ENCODE measurements at places on chromosomes 3 and 15.

DNA sequence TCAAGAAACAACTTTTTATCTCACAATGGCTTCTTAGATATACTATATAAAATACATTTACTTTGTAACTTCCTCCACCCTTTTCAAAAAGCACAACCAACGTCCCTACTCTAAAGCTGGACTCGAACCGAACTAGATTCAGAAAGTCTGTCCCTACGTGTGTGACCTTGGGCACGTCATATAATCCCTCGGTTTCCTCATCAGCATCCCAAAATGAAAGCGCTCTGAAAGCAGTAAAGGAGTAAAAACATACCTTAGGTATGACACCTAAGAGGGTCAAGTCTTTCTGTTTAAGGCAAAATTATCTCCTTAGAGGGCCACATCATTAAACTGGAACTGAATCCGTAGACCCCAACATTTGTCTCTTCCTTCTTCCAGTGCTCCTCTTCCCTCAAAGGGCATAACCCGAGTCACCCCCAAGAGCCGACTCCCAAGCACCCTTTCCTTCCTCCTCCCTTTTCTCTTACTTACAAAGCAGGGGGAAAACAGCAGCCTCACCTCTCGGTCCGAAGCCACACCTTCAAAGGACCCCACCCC lies 663 bp downstream of the PDCD10 start:
- no peak for DNase-seq

- DNase-seq, result no peak
These were observed 24.2 kb upstream of the SLC4A7 start for GRCh38 chr3:27508424-27508823.

GRCh38 chr15:80441714-80442113 lies 37.5 kb downstream of the ARNT2 start:
- DNase-seq, result no peak

DNA sequence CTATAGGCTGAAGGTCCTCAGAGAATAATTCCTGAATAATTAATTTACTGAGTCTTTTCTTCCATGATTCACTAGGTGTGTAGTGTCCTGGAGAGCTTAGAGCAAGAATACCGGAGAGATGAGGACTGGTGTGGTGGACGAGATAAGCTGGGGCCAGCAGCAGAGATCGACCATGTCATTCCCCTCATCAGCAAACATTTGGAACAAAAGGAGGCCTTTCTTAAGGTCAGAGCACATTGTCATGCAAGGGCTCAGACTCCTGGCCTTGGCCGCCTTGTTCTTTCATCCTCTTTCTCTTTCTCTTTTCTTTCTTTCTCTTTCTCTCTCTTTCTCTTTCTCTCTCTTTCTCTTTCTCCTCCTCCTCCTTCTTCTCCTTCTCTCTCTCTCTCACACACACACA lies 291.4 kb upstream of the UMPS start:
- no peak for DNase-seq

DNA sequence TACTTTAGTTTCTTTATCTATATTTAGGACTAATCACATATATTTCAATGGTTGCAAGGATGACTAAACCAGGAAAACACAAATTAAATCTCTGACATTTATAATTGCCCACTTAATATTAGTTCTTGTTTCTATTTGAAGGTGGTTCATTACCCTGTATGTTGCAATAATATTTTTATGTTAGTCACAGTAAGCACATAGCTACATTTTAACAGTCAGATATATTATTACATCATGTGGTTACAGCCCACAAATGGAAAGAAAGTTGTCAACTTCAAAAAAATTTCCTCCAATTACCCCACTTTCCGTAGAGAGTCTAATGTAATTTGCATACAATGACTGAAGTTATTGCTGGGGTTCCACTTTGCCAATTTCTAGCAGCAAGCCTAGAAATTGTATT lies 114.6 kb downstream of the TUSC7 start:
- DNase-seq, result no peak

GRCh38 chr3:52061121-52061910 lies 4.9 kb upstream of the DUSP7 start:
- DNase-seq, result no peak

DNA sequence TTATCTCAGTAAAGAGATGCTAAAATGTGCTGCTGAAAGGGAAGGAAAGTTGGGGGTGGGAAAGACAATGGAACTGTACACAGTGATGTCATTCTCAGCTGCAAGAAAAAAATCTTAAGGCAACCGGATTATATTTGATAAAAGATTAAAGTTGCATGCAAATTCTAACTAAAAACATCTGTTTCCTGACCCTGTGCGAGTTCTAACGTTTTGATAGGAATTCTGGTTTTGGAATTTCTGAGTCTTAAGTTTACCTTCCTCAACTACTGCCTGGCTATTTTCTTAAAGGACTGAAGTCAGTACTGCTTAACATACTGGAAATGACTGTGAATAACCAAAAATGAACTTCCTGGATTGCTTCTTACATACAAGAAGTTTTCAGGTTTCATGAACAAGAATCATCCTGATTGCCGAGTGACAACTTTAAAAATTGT lies 115.5 kb downstream of the SLC25A26 start:
- no peak for DNase-seq

- no peak for DNase-seq
These were observed 77.2 kb downstream of the LDHAL6B start for GRCh38 chr15:59283717-59284391.

- no peak for DNase-seq
These were observed 750.7 kb upstream of the CFAP20DC start for GRCh38 chr3:59800481-59800880.

DNA sequence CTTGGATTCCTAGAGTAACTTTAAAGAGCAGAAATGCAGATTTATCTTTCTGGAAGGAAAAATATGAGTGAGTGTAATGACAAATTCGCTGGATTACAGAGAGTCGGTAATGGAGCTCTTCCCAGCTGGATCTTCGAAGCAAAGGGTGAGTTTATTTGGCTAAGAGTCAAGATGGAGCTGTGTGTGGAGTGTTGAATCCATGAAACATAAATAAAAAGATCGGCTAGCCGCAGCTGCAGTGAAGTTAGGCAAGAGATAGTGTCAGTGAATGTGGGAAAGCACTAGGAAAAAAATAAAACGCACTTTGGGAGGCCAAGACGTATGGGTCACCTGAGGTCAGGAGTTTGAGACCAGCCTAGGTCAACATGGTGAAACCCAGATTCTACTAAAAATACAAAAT lies 10.3 kb downstream of the NAALADL2 start:
- no peak for DNase-seq

DNA sequence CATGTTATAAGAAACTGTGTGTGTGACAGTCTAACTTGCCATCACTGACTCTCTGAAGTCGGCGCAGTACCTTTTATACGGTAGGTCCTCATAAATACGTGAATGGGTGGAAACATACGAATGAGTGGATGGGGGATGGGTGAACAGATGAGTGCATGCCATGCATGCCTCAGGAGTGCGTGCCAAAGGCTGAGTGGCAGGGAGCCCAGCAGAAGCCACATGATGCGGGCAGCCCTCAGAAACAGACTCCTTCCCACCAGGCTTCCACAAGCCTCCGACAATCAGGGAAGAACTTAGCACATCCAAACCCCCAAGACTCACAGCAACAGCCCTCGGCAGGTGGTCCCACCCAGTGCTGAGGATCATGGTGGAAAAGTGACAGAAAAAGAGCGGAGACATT lies 16.7 kb downstream of the HCN4 start:
- no peak for DNase-seq

DNA sequence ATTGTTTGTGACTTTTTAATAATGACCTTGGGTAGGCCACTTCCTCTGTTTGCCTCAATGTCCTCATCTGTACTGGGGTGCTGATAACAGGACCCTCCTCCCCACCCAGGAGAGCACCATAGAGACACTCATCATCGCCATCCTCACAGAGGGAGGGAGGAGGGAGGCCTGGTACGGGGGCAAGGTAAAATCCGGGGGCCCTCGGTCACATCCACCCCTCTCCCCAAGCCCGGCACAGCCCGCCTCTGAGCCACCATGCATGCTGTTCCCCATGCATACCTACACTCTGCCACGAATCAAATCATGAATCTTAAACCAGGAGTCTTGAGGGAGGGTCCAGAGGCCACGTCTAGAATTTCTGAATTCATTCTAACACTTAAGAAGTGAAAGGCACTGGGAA lies 74.9 kb upstream of the IQSEC1 start:
- no peak for DNase-seq

DNA sequence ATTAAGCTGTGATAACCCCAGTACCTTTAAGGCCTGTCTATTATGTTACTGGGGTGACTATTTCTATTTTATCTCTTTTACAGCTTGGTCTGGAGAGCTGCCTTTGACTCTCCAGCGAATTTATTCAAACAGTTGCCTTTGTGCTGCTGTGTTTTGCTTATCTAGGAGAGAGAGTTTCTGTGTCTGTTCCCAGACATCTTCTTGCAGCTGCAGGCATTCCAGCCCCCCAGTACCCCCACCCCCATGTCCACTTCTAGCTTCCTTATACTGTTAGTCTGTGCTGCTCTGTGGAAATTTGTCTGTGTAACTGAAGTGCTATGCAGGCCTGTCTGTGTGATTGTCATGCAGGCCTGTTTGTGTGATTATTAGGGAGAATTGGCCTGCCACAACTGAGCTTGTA lies 713.7 kb upstream of the SEMA6D start:
- no peak for DNase-seq

DNA sequence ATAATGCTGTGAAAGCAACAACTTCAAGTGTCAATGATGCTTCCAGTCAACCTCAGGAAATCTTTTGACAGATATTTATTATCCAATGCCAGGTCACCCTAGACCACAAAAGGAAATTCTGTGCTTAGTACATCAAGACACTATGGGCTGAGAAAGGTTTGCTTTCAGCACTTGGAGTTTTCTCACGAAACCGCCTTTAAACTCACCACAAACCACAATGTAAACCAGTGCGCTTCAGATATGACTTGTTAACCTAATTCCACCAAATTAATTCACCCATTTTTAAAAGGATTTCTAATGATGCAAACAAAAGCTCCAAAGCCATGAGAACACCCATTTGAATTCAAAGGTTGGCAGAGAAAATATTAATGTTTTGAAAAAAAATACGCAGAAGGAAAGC lies 292.9 kb upstream of the NR2F2 start:
- DNase-seq, result no peak

DNA sequence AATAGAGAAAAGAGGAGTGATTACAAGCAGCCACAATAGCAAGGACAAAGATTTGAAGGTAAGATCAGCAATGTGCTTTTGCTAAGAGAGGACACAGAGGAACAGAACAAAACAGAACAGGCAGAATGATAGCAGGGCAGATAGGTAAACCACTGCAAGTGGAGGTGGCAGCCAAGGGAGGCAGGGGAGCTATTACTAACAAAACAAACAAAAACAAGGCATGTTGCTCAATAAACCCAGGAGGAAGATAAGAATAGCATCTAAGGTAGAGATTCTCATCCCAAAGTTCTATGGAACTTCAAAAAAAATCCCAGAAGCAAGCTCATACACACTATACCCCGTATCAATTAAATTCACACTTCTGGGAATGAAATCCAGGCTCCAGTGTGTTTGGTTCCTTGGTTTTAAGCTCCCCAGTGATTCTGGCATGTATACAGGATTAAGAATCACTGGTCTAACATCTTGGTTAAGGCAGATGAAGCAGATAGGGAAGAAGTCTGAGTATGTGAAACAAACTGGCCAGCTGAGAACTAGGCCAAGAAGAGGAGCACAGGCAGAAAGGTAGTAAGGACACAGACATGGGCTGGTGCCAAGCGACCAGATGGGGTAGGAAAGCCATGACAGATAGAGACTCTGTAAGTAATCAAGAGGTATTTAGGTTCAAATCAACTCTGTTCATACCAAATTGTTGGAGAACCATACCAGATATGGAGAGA lies 189.2 kb downstream of the DTWD1 start:
- no peak for DNase-seq

- no peak for DNase-seq
These were observed 171.0 kb upstream of the NANOGP8 start for GRCh38 chr15:35256141-35256540.

DNA sequence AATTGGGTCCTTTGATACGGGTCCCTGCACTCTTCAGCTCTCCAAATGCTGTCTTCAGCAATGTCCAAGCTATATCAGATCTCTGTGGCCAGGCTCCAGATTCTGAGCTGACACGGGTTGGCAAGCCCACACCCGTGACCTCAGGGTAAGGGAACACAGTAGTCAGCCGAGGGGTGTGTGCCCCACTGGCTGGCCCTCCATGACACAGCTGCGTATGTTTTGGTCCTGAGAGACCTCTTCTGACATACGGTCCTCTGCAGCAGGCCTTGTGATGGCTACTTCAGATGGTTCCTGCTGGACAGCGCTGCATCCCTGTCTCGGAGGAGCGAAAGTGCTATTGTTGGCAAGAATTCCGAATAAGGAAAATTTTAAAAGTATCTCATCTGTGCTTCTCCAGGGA lies 85.2 kb upstream of the ADAMTS17 start:
- DNase-seq, result no peak

DNA sequence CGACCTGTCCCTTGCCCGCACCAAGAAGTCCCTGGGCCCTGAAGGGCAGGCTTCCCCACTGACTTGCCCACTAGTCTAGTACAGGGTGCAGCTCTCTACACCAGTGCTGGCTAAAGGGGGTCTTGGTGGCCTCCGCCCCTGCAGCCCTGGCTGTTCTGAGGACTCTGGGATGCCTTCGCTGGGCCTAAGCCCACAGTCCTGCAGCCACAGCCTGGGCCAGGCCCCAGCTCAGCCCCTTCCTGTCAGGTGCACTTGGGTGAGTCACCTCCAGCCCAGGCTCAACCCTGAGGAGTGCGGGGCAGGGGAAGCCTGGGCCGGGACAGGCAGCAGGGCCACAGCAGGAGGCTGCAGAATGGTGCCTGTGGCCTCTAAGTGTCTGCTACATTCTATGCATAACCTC lies 971 bp downstream of the C3orf22 start:
- no peak for DNase-seq

GRCh38 chr3:167198949-167199600 lies 181.0 kb downstream of the ZBBX start:
- no peak for DNase-seq

DNA sequence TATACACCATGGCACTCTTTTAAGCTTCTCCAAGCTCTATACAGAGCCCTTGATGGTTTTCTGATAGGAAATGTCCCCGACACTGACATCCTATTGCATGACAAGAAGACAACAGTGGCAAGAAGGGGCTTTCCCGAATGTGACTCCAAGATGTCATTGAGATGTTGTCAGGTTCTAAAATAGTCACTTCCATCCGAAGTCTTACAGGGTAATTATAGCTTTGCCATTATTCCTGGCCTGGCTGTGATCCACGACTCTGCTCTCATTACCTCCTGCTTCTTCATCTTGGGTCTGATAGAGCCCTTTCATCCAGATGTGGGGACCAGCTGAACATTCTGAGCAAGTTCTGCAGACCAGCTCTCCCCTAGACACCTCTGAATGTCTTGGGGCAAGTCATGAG lies 40.6 kb upstream of the ADAMTS9 start:
- no peak for DNase-seq

DNA sequence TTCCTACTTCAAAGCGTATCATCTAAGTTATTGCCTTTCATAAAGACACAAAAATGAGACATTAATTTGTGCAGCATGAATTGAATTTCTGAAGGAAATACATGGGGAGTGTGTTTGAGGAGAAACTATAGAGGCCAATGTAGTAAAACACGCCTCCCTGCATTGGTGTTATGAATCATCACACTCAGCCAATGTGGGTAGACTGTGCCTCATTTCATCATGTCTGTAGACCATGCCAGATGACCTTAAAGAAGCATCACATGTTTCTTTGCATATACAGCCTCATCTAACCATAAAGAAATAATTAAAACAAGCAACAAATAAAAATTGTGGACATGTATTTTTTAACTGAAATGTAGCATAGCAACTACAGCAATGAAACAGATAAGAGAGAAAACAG lies 486.0 kb upstream of the ADAMTS9 start:
- DNase-seq, result no peak

- no peak for DNase-seq
These were observed 555.2 kb downstream of the MAGI1 start for GRCh38 chr3:65483480-65483879.

- DNase-seq, result no peak
These were observed 93.5 kb downstream of the ZIC4 start for GRCh38 chr3:147312786-147313280.

All from stimulated activated CD8-positive, alpha-beta memory T cell treated with anti-CD3 and anti-CD28 coated beads, Interleukin-2, amount 100 ng/mL, for 1 hour (primary cell).